ENCODE measurements at places on chromosomes 2 and 18.

DNA sequence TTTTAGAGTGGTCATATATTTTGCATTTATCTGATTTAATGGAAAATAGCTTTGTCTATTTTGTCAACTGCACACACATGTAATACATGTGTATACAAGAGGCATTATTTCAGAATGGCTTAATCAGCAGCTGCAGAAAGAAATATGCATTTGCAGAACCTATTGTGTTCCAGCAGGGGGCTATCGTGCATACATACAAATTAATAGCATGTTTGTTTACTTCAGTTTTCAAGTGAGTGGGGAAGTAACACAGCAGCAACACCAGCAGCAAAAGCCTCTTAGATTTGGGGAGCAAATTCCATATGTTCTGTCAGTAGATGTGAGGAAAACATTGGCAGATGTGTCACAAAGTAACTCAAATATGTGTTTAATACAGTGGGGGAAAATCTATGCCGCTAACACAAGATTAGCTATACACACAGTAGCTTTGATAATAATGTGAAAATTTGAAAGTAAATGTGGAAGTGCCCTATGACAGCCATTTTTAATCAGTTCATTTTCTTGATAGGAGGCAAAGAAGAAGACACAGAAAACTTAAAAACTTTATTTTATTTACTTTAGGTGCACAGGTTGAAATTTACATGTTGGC is 218.1 kb downstream of the WDR7 start:
- DNase-seq = no peak

GRCh38 chr2:188726626-188727247 is 247.4 kb upstream of the COL3A1 start:
- DNase-seq = no peak

DNA sequence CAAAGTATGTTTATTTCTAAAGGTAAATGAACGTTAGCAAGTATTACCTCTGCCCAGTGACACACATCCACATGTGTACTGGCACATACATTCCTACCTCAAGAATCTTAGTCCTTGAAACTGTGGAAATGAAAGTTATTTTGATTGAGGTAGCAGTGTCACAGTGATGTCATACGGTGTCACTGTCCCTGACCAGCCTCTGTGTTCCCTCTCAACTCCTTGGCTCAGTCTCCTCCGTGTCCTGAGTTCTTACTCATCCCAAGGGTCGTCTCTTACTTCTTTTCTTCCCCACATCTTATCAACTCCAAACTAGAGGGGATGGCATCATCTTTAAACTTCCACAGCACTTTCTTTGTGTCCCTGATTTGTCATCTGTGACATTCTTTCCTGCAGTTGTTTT is 3.3 kb downstream of the NCK2 start:
- DNase-seq = no peak

- DNase-seq = no peak
These were observed 98.9 kb downstream of the CCDC148 start for GRCh38 chr2:158357699-158358098.

DNA sequence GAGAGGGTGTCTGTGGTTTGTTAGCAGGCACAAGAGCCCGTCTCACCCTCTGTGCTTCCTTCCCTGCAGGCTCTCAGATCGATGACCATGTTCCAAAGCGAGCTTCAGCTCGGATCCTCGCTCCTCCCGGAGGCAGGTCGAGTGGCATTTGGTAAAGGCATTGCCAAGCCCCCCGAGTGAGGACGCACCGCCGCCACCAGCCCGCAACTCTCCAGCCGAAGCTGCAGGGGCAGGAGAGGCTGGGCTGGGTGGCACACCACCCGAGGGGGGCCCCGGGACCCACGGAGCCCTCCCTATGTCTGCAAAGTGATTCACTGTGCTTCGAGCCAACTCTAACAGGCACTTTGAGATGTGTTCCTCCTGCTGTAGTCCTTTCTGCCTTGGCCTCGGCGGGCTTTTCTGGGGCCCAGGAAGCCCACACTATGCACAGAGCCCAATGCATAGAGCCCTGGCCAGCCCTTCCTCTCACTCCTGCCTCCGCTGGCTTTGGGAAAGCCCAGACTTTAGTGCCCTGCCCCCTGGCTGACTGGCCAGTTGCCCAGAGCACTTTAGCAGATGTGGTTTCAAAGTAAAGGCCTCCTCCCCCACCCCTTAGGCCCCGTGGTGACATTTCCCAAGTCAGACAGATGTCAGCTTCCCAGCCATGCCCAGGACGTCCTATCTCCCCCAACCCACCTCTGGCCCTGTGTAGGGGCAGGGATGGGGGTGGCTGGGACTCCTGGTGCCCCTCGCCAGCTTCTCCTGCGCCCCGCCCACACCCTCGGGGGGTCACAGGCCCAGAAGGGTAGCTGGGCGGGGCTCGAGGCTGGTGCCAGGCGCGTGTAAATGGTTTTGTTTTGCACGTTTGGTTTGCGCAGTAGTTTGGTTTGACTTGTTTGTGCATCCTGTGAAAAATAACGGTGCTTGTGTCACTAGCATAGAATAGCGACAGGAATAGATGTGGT is 23.3 kb upstream of the MAPRE3 start:
- DNase-seq = no peak

DNA sequence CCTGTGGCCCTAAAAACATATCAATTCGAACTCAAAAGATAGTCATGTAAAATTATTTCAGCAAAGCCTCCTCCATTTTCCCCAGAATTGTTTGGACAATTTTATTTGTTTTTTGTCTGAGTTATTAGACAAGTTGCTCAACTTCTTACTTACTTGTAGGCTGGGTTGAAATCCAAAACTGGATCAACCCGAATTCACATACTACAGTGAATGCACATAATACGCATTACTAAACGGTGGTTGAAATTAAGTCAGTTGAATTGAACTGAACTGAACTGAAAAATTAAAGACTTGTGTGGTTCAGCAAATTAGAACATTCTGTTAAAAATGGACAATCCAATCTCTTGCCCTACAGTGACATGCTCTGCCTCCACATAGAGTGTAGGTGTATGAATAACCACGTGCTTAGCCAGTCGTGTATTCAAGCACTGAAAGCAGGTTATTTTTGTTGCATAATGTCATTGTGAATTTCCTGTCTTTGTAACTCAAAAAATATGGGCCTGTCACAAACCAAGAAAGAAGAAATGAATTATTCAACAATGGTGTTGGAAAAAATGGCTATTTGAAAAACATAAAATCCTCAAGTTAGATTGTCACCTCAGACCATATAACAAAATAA is 441.0 kb downstream of the TXNL1 start:
- DNase-seq = no peak

All from stimulated activated CD8-positive, alpha-beta memory T cell treated with anti-CD3 and anti-CD28 coated beads, Interleukin-4, amount 100 ng/mL, for 1 hour (primary cell).